ENCODE measurements at places on chromosomes 3 and 15.

DNA sequence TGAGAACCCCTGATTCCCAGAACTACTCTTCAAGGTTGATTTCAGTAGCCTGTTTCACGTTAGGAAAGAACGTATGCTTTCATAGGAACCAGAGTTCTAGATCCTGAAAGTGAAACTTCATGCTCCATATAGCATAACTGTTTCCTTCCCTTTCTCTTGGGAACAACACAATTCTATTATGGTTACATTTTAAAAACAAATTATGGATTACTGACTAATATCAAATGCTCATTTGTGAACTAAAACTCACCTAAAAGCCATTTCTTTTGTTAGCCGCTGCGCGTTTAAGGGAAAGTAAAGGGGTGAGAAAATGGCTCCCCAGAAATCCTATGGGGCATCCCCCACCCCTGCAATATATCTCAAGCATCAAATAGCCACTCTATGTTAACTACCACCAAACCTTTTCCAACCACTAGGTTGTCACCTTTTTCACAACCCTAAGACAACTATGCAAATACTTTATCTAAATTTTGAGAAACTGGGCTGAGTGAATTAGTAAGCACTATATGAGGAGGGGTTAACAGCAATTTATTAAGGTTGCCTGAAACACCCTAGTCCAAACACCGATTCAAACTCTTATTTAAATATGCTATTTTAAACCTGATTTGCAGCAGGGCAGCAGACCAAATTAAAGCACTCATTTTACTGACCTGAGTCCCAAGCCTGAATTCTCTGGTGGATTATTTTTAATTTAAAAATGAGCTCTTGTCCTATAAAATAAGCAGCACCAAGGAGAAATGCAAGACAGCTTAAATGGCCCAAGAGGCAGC is 2.4 kb downstream of the SIAH2 start:
- DNase-seq: no peak

DNA sequence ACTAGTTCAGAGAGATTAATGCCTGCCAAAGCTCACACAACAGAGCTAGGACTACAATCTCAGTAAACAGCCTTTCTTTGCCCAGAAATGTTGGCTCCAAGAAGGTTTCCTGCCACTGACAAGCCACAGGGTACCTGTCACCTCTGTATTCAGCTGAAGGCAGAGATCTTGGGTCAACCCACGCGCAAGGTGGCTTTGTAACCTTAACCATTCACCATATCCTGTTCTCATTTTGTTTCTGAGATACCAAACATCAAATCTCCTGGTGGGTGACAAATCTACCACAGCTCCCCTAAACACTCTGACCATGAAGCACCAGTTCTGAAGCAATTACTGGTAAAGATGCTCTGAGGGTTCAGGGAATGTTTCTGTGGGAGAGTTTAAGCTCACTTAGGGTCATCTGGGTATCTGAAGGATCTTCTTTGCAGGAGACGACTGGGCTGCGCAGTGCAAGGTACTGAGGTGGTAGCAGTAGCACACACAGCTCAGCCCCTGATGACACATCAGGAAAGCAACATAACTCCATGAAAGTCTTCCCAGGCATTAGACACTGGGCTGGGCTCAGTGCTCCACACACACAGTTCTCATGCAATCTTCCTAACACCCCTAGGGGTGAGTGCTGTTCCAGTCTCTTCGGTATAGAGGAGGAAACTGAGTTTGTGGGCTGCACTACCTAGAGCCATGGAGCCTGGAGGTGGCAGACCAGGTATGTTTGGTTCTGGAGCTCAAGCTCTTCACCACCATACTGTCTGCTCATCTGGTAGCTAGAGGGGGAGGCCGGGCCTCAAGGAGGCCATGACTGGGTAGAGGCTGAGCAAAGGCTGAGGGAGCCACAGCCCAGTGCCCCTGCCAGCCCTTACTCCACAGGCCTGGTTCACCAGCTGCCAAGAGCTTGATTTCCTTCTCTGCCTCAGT is 7.7 kb downstream of the CXCR6 start:
- DNase-seq: no peak

GRCh38 chr3:126936853-126937425 is 46.0 kb upstream of the PLXNA1 start:
- no peak for DNase-seq

GRCh38 chr15:70241561-70242320 is 144.0 kb upstream of the TLE3 start:
- no peak for DNase-seq

GRCh38 chr15:87850916-87851315 is 405.6 kb downstream of the NTRK3 start:
- no peak for DNase-seq

GRCh38 chr15:57950381-57950946 is 115.0 kb downstream of the ALDH1A2 start:
- no peak for DNase-seq

- DNase-seq: no peak
Observed at GRCh38 chr15:48976444-48977088, 12.8 kb upstream of the SHC4 start.

DNA sequence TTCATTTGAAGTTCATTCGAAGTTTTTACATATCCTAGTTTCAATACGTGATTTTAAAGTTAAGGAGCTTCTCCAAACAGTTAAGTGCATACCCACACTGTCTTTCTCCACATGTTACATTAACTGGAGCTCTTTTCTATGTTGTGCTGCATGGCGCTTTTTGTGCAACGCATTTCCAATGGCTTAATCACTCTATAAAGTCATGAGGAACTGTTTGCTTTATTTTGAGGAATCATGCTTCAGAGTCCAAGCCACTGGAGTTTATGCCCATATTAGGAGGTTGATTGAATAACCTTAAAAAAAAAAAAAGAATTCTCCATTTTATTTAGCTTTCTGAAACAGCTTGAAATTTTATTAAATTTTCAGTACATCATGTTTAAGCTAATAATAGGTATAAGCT is 109.4 kb upstream of the MBNL1 start:
- DNase-seq: no peak

DNA sequence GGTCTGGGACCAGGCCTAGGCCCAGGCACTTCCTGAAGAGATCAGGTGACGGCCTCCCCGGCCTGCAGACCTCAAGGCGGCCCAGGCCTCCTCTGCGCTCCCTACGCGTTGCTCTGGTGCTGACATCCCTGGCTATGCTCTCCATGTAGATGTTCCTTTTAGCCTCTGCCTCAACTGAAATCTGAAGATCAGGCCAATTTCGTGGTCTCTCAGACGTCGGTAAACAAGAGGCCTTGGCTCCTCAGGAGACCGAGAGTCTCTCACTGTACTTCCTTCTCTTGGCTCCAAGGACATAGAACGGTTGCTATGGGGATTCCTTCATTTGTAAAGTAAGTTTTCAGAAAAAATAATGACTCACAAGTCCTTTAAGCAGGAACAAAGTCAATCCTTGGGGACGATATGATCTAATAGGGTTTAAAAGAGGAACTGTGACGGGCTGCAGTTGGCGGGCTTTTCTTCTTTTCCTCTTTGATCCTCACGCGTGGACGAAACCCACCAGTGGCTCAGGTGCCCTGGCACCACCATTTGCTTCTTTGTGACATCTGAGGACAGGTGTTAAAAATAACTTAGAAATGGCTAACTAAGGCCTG is 55.6 kb upstream of the CGNL1 start:
- no peak for DNase-seq

DNA sequence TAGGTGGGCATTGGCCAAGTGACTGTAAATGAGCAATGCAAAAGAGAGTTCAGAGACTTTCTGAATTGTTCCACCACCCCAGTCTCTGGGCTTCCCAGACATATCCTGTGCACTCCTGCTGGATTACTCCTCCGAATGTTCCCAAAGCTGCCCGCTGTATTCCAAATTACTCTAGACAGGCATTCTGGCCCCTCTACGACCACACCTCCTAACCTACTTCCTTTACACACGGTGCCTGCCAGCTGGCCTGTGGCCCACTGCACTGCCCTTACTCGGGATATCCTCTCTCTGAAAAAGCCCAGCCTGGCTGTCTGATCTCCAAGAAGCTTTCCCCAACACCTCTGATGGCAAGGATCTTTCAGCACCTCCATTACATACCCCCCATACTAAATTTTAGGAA is 66.6 kb downstream of the DUT start:
- no peak for DNase-seq

- no peak for DNase-seq
Observed at GRCh38 chr3:32495085-32495484, 7.6 kb downstream of the CMTM6 start.

- no peak for DNase-seq
Observed at GRCh38 chr3:185534511-185534910, 17.9 kb downstream of the LIPH start.

GRCh38 chr3:43095370-43095769 is 10.5 kb downstream of the POMGNT2 start:
- no peak for DNase-seq
